ENCODE measurements at places on chromosomes 16 and 17.

DNA sequence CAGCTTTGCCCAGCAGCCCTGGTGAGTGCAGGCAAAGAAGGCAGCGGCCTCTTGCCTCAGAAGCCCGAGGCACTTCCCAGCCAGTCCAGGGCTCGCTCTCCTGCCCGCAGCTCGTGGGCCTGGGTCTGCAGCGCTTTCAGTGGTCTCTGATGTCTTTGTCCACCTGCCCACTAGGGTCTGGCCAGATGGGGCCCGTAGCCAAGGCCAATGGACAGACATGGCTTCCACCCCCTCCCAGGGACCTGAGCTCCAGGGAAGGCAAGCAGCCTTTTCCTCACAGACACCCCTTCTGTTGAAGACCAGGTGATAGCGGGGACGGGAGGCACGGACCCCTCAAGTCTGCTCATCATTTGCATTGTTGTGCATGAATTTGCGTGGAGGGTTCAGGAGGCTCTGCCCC lies 33.7 kb upstream of the ZC3H18 start:
- no peak for DNase-seq

DNA sequence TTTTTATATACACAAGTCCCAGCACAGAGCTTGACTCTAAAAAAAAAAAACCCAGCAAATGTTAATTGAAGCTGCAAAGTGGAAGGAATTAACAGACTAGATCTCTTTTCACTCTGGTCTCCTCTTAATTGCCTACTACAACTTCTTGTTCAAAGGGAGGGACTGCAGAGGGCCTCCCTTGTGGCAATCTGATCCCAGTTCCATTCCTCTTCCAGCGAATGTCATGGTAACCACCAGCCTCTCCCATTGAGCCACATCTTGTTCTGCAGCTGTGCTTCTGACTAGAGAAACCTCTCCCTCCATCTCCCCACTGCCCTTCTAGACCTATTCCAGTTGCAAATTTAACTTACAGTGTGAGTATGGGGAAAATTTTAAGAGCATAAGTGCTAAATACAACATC lies 5.9 kb downstream of the SUPT6H start:
- no peak for DNase-seq

DNA sequence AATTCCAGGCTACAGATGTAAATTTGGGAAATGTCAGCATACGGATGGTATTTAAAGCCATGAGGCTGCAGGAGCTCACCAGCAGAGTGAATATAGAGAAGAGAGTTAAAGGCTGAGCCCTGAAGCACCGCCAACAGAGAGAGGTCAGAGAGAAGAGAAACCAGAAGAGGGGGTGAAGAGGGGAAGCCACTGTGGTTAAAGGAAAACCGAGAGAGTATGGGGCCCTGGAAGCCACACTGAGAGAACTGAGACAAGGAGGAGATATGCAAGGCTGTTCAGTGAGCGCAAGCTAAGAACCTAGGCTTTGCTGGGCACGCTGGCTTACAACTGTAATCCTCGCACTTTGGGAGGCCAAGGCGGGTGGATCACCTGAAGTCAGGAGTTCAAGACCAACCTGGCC lies 24.6 kb downstream of the COPRS start:
- no peak for DNase-seq

DNA sequence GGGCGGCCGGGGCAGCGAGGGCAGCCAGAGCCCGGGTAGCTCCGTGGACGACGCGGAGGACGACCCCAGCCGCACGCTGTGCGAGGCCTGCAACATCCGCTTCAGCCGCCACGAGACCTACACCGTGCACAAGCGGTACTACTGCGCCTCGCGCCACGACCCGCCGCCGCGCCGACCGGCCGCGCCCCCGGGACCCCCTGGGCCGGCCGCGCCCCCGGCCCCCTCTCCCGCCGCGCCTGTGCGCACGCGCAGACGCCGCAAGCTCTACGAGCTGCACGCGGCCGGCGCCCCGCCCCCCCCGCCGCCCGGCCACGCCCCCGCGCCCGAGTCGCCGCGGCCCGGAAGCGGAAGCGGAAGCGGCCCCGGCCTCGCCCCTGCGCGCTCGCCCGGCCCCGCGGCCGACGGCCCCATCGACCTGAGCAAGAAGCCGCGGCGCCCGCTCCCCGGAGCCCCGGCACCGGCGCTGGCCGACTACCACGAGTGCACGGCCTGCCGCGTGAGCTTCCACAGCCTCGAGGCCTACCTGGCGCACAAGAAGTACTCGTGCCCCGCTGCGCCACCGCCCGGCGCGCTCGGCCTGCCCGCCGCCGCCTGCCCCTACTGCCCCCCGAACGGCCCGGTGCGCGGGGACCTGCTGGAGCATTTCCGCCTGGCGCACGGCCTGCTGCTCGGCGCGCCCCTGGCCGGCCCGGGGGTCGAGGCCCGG lies 36.1 kb upstream of the ZC3H18 start:
- DNase-seq: peak; percentile 75

- no peak for DNase-seq
These were observed 105.8 kb downstream of the GAS7 start for GRCh38 chr17:10092595-10092994.

DNA sequence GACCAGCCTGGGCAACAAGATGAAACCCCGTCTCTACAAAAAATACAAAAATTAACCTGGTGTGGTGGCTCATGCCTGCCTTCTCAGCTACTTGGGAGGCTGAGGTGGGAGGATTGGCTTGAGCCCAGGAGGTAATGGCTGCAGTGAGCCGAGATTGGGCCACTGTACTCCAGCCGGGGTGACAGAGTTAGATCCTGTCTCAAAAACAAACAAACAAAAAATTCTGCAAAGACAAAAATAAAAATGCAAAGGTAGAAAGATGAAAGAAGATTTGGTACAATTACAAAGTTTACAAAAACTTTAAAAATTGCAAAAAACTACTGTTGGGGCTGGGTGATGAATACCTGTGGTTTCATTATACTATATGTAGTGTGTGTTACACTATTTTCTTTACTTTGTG lies 5.5 kb upstream of the CDH1 start:
- no peak for DNase-seq

GRCh38 chr17:50794361-50794760 lies 27.0 kb upstream of the ANKRD40CL start:
- DNase-seq: no peak
